ENCODE measurements at places on chromosomes 3 and 15.

- no peak for DNase-seq
Observed at GRCh38 chr3:103170651-103171050, 735.8 kb downstream of the ZPLD1 start.

DNA sequence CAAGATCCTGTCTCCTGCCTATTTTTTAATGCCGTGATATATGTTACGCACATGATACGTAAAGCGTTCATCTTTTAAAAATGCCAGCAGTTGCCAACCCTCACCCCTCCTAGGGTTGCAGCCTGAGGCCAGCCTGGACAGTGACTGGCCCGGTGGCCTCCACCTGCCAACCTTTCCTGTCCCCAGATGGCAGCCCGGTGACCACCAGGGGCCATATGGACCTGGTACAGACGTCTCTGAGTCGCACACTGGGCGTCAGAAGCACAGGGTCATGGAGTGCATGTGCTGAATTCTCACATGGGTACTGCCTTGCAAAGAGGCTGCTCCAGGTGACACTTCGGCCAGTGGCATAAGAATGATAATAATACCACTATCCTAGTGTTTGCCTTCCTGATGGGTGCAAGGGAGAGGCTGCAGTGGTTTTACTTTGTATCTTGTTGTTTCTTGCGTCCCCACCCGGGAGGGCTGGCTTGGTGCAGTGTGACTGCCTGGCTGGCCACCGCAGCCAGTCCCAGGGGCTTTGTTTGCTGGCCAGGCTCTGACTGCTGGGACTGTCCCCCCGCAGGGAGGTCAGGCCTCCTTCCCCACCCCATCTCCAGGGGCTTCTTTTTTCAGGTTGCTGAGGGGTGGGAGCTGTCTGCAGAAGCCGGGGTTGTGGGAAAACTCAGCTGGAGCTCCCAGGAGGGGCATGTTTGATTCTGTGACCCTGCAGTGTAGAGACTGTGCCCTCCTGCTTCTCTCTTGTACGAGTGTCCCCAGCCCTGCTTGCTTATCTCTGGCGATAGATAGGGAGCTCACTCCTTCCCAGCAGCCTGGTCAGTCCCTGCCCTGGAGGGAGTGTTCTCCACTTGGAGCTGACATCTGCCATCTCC, 16.9 kb downstream of the FBLN2 start:
- DNase-seq, result no peak

- no peak for DNase-seq
Observed at GRCh38 chr15:92839696-92840095, 60.4 kb upstream of the CHD2 start.

DNA sequence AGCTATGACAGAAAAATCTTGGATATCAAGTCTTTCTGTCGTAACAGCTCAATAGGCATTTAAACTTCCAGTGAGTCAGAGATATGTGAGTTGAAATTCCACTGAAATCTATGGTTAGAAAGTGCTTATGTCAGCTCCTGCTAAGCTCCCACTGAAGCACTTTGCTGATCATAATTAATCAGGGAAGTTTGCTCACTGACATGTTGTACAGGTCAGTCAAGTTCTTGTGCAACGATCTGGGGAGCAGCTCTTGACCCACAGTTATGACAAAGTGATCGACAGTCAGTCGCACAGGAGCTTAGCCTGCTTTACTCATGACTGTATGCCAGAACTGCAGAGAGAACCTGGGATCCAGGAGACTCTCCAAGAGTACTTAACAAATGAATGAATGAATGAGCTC, 453.5 kb downstream of the SOX2 start:
- DNase-seq, result no peak

- no peak for DNase-seq
Observed at GRCh38 chr3:180311242-180311641, 274.5 kb upstream of the PEX5L start.

DNA sequence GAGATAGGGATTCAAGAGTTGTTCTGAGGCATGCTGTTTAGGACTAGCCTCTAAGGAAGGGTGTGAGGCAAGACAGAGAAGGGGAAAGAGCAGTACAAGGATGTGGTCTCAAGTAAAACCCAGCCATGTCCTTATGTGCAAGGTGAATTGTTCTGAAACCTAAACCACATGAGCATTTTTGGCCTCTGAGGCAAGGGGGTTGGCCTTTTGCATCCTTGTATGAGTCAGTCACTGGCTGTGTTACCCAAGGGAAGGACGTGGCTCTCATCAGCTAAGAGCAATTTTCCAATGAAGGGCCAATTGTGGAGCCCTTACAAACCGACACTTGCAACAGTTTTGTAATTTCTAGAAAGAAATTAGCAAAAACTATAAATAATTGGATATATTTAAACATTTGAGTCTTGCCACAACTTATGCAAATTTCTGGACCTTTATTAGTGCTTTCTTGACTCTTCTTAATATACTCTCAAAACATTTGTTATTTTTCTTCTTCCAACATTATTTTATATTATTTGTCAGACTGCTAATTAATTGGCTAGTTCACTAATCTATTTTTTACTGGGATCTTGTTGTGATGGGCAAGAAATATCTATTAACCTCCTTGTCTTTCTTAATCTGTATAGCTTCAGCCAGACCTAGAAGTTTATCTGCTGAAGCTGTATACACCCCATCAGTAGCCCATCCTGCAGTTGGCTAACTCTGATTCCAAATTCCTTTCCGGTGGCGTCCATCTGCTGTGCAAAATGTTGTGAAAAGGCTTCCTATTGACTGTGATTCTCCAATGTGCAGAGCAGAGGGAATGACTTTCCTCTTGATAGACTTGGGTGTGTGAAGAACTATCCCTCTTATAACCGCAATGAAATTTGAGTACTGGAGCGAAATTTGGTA, 97.7 kb upstream of the P2RY1 start:
- DNase-seq, result peak; percentile 50

DNA sequence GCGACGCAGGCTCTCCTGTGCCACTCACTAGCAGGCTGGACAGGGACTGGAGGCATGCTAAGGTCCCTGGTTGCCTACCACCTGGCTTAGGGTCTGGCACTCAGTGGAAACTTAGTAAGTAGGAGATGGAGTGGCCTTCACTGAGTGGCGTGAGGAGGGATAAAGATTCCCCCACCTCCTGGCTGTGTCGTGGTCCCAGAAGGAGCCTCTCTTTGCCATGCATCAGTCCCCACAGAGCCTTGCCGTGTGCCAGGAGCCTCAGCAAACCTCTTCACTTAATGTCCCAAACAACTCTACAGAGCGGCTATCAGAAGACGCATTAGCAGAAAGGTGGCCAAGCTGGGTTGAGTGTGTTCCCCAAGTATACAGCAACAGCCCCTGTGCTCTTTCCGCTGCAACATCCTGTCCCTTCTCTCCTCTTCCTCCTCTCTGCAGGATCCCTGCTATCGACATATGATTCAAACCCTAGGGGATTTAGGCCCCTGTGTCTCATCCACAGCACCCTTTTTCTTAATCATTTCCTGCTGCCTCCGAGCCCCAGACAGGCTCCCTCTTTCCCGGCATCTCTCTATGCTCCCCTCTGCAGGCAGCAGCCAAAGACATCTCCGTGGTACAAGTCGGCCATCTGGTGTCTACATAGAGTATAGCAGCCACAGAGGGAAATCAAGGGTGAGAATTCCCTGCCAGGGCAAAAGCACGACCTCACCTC, 66.7 kb downstream of the SLC6A1 start:
- peak; percentile 83 for DNase-seq

- no peak for DNase-seq
Observed at GRCh38 chr15:100766243-100767000, 113.2 kb upstream of the ALDH1A3 start.

- DNase-seq, result no peak
Observed at GRCh38 chr3:146653978-146654377, 48.8 kb upstream of the PLSCR5 start.

- no peak for DNase-seq
Observed at GRCh38 chr3:193049935-193050334, 132.3 kb upstream of the MB21D2 start.

DNA sequence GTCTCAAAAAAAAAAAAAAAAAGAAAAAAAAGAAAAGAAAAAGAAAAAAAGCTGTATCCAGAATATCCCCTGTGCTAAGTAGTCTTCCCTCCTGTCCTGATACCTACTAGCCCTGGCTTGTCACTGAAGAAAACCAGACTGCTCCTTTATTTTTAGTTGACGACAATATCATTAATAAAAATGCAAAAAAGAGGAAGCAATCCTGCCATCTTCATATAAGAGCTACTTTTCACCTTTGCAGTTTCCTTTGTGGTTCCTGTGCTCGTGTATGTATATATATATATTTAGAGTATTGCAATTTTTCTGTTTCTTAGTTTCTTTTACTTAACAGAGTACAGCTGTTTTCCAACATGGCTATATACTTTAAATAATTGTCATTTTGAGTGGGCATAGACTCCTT, 13.6 kb downstream of the C3orf20 start:
- no peak for DNase-seq

DNA sequence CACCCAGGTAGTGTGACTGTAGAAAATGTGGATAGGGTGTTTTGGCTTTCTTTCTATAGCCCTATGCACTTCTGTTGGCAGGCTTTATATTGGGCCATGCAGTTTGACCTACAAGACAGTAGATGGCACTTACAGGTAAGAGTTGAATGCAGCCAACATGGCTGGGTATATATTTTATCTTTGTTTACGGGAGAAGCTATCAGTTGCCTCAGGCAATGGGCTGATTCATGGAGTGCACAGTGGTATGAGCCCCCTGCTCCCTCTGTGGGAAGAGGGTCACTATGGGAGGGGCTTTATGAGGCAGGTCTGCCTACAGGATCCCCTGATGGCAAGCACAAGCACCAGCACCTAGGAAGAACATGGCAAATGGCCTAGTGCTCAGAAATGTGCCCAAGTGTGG, 301.2 kb upstream of the CDIN1 start:
- peak; percentile 47 for DNase-seq

DNA sequence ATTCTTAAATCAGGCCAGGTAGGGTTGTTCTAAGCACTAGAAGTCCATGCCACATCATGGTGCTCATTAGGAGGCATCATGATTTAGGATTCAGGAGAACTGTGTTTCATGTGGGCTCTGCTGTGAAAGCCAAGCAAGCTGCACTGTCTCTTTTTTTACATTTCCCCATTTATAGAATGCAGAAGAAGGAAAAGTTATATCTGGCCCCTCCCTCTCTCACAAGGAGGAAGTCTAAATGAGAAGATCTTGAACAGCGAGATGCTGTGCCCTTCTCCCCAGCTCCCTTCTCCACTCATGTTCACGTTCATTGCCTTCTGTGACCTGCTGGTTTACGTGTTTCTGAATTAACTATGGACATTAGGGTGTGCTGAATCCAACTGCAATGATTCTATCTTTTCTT, 178.5 kb upstream of the RASGRP1 start:
- DNase-seq, result no peak

GRCh38 chr15:65195548-65195923, 10.4 kb upstream of the CLPX start:
- no peak for DNase-seq

DNA sequence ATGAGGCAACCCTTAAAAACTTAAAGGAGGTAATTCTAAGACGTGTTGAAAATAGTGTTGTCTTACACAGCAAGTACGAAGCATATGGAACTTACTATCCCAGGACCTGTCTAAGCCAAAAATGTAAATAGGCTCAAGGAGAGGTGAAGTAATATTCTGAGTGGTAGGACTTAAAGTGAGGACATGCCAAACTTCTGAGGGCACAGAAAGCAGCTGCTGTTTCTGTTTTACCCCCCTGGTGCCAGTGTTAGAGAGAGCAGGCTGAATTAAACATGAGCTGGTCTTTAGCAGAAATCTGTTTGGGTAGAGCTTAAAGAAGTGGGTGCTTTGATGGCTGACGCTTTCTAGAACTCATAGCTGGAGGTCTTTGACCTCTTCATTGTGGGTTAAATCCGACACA, 149.7 kb upstream of the NPHP3 start:
- DNase-seq, result no peak

GRCh38 chr3:69113536-69113935, 8.9 kb downstream of the LMOD3 start:
- DNase-seq, result no peak

DNA sequence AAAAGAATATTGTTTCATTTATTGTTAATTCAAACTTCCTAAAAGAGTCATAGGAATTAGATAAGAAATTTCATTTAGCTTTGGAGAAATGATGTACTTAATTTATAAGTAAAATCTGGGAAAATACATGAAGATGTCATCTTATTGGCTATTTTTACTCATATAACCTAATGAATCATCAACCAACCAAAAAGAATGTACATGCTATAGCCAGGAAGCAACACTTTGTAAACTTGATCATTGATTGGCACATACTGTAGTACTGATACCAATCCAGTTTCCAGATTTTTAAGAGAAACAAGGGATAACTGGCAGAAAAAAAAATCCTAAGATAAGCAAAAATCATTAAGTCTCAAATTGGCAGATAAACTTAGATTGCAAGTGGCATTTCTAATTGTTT, 207.9 kb upstream of the CDIN1 start:
- DNase-seq, result peak; percentile 68

GRCh38 chr3:85632921-85633320, 674.1 kb downstream of the CADM2 start:
- DNase-seq, result no peak

DNA sequence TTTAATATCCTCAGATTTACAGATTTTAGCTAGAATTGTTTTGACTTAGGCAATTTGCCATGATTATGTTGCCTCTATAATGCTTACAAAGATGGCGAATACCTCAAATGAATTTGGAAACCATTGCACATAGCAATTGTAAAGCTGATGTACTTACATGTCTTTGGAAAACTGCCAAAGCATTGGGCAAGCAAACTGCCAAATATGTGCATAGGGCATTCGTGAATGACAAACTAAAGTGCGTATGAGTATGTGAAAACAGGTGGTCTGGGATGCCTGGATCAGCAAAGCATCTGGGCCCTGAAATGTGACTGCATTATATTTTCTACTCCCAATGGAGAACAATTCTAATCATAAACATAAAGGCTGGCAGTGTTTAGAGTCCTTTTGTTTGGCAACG, 445.3 kb upstream of the ROBO1 start:
- DNase-seq, result no peak

DNA sequence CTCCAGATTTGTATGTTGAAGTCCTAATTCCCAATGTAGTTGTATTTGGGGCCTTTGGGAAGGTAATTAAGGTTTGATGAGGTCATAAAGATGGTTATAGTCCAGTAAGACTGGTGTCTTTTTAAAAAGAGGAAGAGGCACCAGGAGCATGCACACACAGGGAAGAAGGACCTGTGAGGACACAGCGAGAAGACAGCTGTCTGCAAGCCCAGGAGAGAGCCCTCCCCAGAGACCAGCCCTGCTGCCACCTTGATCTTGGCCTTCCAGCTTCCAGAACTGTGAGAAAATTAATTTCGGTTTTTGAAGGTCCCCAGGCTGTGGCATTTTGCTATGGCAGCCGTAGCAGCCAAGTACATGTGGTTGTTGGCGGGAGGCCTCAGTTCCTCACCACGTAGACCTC, 32.8 kb upstream of the TSEN2 start:
- no peak for DNase-seq

- no peak for DNase-seq
Observed at GRCh38 chr15:87394676-87395075, 861.9 kb downstream of the NTRK3 start.

Measured in A172 (cell line).